Fibroblast of skin of back (primary cell): ENCODE measurements at places on chromosomes 7 and 10.

DNA sequence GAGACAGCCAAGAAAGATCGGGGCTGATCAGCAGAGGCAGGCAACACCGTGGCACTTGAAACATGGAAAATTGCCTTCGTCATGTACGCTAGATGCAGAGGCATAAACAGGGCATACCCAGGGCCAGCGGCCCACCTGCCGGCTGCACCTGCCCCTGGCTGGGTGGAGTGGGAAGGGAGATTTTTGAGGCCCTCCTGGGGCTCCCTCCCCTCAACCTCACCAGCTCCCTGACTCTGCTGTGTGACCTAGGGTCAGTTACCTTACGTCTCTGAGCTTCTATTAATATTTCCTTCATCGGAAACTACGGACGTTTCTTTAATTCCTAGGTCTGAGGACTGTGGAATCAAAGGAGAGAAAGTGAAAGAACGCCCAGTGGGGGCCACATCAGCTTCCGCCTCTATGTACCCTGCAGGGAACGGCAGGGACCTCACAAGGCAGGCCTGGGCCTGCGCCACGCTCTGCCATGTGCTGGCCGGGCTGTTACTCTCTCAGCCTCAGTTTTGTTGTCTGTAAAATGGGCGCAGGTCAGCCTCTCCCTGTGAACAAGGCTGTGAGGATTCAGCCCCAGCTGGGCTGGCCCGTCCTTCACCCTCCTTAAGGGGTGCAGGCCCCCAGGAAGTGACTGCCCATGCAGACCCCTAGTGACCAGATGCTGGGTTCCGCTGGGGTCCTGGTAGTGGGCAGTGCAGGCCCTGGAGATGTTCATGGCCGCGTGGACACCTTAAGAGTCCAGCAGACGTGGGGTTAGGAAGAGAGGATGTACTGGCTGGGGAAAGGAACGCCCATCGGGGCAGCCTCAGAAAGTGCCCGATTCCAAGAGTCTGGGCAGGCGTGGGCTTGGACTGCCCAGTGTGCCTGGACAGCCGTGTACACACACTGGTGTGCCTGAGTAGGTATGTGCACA, 22.7 kb downstream of the ELFN1 start:
- DNase-seq, result no peak

DNA sequence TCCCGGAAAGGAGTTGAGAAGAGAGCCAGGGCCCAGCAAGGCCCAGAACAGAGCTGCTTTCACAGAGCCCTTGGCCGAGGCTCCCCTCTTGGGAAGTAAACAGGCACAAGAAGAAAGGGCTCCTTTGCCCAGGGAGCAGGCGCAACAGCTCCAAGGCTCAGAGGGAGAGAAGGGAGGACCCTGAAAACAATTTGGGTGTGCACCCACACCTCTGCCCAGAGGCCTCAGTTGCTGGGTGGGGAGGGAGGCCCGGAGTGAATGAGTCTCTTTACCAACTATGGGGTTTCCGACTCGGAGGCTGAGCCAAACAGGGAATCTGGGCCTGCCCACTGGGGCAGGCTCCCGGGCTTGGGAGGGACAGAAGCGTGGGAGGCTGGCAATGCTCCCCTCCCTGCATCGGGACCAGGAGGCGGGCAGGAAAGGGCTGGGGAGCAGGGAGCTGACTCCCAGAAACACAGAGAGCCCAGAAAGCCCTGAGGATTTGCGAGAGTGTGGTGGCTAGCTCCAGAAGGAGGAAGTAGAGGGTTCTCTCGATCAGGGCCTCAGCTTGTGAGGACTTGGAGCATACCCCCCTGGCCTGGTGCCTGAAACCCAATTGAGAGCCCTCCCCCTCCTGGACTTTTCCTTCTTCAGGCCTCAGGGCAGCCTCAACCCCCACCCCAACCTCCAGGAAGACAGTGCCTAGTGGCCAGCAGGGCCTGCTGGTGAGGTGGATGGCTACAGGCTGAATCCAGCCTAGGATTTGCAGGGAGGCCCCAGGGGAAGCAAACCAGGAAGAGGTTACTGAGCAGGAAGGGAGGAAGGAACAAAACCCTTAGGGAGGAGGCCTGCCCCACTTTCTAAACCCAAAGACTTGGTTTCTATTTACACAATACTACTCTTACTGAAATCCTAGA, 6.2 kb downstream of the C10orf105 start:
- peak; percentile 78 for DNase-seq

DNA sequence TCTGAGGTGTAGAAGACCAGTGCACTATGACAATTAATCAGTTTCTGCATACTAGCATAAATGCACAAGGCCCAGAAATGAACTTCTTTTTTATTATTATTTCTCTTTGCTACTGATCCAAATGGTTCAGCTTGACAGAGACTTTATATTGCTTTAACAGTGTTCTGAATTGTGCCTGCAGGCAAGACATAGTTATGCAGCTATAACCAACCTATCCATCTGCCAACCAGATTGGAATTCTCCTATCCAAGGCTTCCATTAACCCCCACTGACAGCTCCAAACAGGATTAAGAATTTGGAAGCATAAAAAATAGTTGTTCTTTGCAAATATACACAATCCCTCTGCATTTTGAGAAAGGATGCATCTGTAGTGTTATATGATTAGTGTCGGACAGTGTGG, 98.2 kb downstream of the BTRC start:
- no peak for DNase-seq

GRCh38 chr7:157518514-157519175, 181.8 kb downstream of the DNAJB6 start:
- no peak for DNase-seq

DNA sequence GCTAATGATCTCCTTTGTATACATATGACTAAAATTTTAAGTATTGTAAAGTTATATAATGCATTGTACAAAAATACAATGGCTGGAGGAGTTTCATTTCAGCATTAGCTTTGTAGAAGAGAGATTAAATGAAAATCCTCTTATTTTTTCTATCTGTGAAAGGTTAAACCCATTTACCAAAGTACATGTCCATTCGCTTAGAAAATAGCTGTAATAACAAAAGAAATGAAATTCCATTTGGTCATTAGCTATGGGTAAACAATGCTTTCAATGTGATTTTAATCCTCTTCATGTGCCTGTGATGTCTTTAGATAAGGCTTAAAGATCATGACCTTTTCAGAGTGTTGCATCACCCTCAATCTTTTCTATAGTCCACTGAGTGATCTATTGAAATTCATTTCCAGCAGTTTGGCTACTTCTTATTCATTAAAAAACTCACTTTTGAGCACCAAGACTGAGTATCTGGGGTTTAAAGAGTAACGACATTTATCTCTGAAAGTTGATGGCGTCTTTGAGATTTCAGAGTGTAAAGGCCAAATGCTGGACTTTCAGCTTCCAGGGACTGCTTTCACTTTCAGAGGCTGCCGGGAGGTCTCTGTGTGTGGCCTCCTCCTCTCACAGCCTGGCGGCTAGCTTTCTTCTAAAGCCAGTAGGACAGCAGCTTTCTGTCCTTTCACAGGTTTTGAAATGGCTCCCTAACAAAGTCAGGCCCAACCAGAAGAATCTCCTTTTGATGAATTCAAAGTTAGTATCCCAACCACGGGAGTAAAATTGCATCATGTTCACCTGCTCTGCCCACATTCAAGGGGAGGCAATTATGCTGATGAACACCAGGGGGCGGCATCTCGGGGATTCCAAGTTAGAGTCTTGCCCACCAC, 701.4 kb upstream of the COBL start:
- DNase-seq, result no peak

DNA sequence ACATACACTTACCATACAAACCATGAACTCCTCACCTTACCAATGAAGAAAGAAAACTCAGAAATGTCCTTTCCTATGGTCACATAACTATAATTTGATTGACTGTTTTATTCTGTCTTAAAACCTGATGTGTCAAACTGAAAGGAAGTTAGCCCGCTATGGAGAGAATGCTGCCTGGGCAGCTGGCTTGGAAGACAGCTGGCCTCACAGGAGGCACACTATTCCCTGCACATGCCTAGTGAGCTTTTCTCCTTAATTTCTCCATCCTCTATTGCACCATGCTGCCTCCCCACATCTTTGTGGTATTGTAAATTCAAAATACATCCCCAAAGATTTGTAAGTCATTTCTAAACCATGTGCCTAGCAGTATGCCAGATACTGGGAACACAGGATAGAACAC, 163.3 kb downstream of the STK31 start:
- no peak for DNase-seq
